ENCODE measurements at places on chromosomes 11 and 22. TPM values are rescaled to one million over a fixed set of nuclear protein-coding genes. Genes with fewer than 3 reads are reported as not detected.

Gene MS4A4E
- total RNA-seq: 3.9 TPM

GRCh38 chr11:116224154-116224888, 548.5 kb downstream of the BUD13 start:
- H3K4me3 ChIP-seq: no peak overlapping the region
- H3K4me1 ChIP-seq: no peaks in the 10 kb centered on the region
- H3K27ac ChIP-seq: no peak overlapping the region
- H3K36me3 ChIP-seq: no peaks in the 10 kb centered on the region
- peak; percentile 52 for DNase-seq

DNA sequence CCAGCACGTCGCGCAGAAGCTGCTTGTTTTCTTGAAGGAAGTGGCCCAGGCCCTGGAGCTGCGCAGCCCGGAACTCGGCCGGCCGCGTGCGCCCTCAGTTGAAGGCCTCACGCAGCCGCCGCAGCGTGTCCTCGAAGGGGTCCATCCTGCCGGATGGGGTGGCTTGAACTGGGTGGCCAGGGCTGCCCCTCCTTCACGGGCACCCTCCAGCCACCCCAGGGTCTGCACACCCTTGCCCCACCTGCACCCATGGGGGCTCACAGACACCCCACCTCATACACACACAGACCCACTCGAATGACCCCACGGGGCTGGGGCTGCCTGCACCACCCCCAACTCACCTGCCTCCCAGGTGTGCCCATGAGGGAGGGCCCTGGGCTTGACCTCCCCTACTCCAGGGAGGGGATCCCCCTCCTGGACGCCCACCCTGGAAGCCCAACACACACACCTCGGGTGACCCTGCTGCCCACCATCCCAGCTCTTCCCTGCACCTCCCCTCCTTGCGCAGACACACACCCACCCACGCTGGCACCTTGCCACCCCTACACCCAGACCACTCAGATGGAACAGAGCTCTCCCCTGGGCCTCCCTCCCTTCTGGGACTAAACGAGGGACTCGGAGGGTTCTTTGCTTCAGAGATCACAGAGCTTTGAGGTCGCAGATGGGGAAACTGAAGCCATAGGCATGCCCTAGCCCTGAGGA, 6.8 kb downstream of the ALDH3B2 start:
- no peaks in the 10 kb centered on the region for H3K4me1 ChIP-seq
- no peak for DNase-seq
- no peaks in the 10 kb centered on the region for H3K36me3 ChIP-seq
- H3K4me3 ChIP-seq: no peak overlapping the region
- no peaks in the 10 kb centered on the region for H3K27me3 ChIP-seq

DNA sequence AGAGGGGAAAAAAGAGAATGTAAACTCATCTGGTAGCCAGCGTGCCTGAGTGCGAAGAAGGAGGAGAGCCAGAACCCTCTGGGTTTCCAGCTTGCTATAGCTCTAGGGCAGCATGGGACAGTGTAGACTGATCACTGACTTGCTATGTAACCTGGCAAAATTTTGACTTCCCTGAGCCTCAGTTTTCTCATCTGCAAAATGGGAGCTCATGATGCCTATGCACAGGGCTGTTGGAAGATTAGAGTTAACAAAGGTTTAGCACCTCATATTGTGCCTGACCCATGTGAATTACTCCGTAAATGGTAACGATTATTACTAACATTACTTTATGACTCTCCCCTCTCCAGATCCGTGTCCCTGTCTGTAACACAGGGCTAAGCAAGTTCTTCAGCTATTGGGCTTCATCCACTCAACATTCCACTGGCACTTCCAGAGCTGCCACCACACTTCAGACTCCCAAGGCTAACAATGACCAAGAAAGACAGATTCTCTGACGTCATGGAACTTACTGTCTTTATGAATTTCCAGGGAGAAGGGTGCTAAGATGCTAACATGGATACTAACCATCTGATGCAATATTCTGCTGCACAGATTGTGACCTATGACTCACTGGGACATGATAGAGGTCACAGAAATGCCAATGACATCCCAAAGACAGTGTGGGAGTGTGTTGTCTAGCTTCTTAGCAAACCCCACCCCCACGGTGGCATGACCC, 195.2 kb downstream of the TRIM29 start:
- no peak overlapping the region for H3K27ac ChIP-seq
- peak; percentile 27 for DNase-seq

DNA sequence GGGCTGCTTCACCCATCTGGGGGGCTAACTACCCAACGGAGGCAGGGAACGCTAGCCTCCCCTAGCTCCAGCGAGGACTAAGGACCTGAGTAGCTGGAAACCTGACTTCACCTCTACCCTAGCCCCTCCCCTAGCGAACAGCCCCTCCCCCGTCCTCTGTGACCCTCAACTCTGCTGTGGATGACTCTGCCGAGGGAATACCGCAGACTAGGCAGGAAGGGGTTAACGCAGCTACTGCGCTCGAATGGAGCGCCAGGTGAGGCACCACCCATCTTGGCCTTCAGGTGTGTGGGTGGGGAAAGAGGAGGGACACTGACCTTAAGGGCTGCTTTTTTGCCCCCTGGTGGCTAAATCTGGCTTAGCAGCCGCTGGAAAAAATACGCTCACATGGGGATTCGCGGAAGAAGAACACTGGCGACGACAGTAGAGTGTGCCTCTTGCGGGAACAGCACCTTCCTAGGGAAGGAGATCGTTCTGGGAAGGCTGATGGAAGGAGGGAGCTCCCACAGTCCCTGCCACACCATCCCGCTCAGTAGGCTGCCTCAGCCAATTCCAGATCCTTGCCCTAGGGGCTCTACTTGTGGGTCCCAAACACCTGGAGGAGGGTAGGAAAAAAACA, 4.5 kb upstream of the BCL9L start:
- DNase-seq: peak; percentile 88
- H3K4me3 ChIP-seq: peak overlapping the region; percentile 18
- H3K27me3 ChIP-seq: no peaks in the 10 kb centered on the region
- H3K4me1 ChIP-seq: peaks cover 27% of the 10 kb centered on the region
- no peaks in the 10 kb centered on the region for H3K36me3 ChIP-seq

DNA sequence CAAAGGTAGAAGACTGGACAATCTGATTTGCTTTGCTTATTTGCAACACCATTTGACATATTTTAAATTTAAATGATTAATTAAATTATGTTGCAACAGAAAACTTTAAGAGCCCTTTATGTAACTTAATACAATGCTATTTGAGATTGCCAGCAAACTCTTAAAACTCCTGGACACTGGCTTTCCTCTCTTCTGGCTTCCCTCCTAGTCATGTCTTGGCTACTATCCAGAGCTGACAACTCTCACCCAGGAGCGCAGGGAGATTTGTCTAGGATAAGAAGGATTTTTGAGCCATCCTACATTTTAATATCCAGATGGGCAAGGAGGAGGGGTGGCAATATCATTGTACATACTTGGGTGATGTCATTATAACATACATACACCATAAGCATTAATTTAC, 134.3 kb downstream of the ELP4 start:
- no peak overlapping the region for H3K27ac ChIP-seq
- H3K27me3 ChIP-seq: no peaks in the 10 kb centered on the region
- H3K4me3 ChIP-seq: no peak overlapping the region
- no peaks in the 10 kb centered on the region for H3K36me3 ChIP-seq

DNA sequence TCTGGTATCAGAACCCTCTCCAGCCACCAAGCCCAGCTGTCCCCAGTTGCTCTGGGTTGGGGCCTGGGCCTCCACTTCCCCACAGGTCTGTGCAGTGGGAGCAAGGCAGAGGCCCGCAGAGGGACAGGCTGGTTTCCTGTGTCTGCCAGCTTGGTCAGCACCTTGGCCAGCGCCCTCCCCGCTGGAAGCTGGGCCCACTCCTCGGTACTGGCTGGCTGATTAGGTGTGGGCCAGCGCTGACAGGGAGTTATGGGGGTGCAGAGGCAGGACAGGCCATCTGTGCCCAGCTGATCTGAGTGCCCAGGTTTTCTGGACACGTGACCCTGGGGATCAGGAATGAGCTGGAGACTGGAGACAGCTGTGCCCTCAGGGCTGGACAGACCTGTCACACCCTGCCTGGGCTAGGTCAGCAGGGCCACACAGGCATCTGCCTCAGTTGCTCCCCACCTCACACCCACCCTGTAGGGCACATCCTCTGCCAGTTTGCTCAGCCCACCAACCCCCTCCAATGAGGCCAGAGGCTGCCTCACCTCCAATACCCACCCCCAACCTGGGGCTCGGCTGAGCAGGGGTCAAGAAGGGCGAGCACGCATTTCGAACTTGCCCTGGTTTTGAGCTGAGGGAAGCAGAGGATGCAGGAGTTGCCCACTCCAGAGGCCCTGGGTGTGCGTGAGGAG, 175.3 kb downstream of the IGLL1 start:
- peak; percentile 91 for DNase-seq
- H3K4me3 ChIP-seq: no peak overlapping the region
- H3K27me3 ChIP-seq: no peaks in the 10 kb centered on the region

- peaks cover 7% of the 10 kb centered on the region for H3K4me1 ChIP-seq
- H3K27me3 ChIP-seq: no peaks in the 10 kb centered on the region
- H3K36me3 ChIP-seq: no peaks in the 10 kb centered on the region
Measured at GRCh38 chr11:75797792-75798191, 17.2 kb upstream of the UVRAG start.

GRCh38 chr11:61728940-61729219, 23.6 kb upstream of the MYRF start:
- H3K4me1 ChIP-seq: no peaks in the 10 kb centered on the region
- peaks cover 4% of the 10 kb centered on the region for H3K36me3 ChIP-seq
- no peak for DNase-seq
- no peak overlapping the region for H3K4me3 ChIP-seq
- H3K27me3 ChIP-seq: no peaks in the 10 kb centered on the region

Gene GUCY1A2
- 10.0 TPM for total RNA-seq

DNA sequence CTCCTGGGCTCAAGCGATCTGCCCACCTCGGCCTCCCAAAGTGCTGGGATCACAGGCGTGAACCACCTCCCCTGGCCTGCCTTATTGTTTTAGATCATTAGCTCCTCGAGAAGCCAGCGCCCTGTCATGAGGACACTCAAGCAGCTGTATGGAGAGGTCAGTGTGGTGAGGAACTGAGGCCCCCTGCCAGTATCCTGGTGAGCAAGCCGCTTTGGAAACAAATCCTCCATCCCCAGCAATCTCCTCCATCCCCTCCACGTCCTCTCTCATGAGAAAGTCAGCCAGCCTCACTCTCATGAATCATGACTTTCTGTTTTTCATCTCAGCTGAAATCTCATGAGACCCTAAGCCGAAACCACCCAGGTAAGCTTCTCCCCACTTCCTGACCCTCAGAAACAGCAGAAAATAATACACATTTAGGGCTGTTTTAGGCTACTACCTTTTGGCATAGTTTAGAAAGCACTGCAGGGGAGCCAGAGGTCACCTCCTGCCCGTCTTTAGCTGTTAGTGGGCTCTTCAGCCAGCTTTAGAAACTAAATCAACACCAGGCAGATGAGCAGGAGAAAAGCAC, 56.0 kb downstream of the CTTN start:
- no peak overlapping the region for H3K4me3 ChIP-seq
- no peaks in the 10 kb centered on the region for H3K27me3 ChIP-seq
- DNase-seq: no peak
- no peak overlapping the region for H3K27ac ChIP-seq

Gene OR10A2
- total RNA-seq: not detected

- DNase-seq: no peak
- no peaks in the 10 kb centered on the region for H3K36me3 ChIP-seq
- H3K27me3 ChIP-seq: no peaks in the 10 kb centered on the region
- peaks cover 24% of the 10 kb centered on the region for H3K4me1 ChIP-seq
- H3K27ac ChIP-seq: peak overlapping the region; percentile 86
- H3K4me3 ChIP-seq: no peak overlapping the region
Measured at GRCh38 chr11:119371778-119372182, 9.7 kb downstream of the USP2 start.

- H3K36me3 ChIP-seq: no peaks in the 10 kb centered on the region
- H3K27ac ChIP-seq: no peak overlapping the region
- no peak overlapping the region for H3K4me3 ChIP-seq
- H3K4me1 ChIP-seq: no peaks in the 10 kb centered on the region
Measured at GRCh38 chr11:17560281-17561110, 13.4 kb downstream of the OTOG start.

DNA sequence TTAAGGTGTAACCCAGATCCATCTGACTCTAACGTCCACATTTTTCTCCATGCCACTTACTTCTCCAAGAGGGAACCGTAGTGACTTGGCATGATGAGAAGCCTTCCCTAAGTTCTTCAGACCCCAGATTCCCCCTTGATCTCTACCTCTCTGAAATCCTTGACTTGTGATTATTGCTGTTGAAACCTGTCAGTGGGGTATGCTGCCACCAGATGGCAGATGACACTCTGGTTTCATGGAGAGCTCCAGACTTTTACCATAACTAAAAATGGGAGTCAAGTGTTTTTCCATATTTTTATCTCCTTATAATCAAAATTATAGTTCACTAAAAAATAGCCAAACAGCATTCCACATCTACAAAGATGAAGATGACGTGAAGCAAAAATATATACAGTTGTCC, 504.2 kb downstream of the SOX6 start:
- H3K36me3 ChIP-seq: no peaks in the 10 kb centered on the region
- H3K27ac ChIP-seq: no peak overlapping the region
- no peaks in the 10 kb centered on the region for H3K27me3 ChIP-seq
- H3K4me1 ChIP-seq: peaks cover 11% of the 10 kb centered on the region

DNA sequence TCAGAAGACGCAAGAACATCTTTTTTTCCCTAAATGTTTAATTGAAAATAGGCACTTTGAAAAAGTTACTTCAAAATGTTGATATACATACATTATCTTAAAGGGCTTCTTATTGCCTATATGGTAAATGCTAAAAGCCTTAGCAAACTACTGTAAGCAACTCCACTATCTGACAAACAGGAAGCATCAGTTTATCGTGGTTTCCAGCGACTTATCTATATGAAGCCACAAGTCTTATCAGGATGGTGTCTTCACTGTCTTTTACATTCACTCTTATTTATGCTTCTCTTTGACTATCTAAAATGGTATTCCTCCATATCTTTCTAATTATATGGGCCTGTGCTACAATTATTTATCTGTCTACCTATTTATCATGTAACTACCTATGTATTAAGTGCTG, 2091.9 kb downstream of the LRRC4C start:
- no peaks in the 10 kb centered on the region for H3K4me1 ChIP-seq
- no peak overlapping the region for H3K27ac ChIP-seq
- no peak overlapping the region for H3K4me3 ChIP-seq
- H3K27me3 ChIP-seq: no peaks in the 10 kb centered on the region

DNA sequence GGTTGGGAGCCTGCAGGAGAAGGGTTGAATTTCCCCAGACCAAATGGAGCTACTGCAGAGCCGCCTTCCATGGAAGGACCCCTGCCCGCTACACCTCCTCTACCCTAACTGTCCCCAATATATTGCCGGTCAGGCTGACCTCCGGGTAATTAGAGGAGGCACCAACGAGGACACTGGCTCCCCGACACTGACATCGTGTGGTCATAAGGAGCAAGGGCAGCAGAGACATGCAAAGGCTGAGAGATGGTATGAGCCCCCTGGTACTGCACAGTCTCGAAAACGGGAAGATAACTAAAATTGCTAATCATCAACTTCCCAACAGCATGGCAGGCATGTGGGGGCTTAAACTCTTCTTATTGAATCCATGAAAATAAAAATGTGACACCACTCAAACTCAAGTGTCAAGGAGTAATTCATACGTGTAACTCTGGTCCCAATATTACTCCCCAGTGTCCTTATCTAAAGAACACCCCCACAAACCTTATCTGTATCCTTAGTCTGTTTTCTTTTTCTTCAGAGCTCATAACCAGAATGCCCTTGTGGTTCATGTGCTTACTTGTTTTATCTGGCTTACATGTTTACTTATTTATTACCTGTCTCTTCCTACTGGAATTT, 4.4 kb downstream of the CAVIN3 start:
- H3K36me3 ChIP-seq: no peaks in the 10 kb centered on the region
- DNase-seq: peak; percentile 67
- peaks cover 10% of the 10 kb centered on the region for H3K4me1 ChIP-seq

Data from lung (tissue), 17 donors.